ENCODE measurements at places on chromosomes 6 and 20. TPM values are rescaled to one million over a fixed set of nuclear protein-coding genes. Genes with fewer than 3 reads are reported as not detected.

The ORC3 gene
- total RNA-seq: 14.3 TPM

The HCK gene
- total RNA-seq: not detected

The AIG1 gene
- 31.6 TPM for total RNA-seq

The SLC25A27 gene
- total RNA-seq: 29.5 TPM

The CALHM5 gene
- total RNA-seq: under 0.01 TPM

The KDM1B gene
- 3.6 TPM for total RNA-seq

The HLA-G gene
- total RNA-seq: not detected

GRCh38 chr20:58938541-58938940 is 42.5 kb upstream of the NELFCD start:
- H3K27me3 ChIP-seq: no peaks in the 10 kb centered on the region

GRCh38 chr6:108737594-108738546 is 110.4 kb upstream of the ARMC2 start:
- H3K4me3 ChIP-seq: no peak overlapping the region
- DNase-seq: no peak
- H3K27ac ChIP-seq: no peak overlapping the region
- H3K4me1 ChIP-seq: peaks cover 23% of the 10 kb centered on the region

DNA sequence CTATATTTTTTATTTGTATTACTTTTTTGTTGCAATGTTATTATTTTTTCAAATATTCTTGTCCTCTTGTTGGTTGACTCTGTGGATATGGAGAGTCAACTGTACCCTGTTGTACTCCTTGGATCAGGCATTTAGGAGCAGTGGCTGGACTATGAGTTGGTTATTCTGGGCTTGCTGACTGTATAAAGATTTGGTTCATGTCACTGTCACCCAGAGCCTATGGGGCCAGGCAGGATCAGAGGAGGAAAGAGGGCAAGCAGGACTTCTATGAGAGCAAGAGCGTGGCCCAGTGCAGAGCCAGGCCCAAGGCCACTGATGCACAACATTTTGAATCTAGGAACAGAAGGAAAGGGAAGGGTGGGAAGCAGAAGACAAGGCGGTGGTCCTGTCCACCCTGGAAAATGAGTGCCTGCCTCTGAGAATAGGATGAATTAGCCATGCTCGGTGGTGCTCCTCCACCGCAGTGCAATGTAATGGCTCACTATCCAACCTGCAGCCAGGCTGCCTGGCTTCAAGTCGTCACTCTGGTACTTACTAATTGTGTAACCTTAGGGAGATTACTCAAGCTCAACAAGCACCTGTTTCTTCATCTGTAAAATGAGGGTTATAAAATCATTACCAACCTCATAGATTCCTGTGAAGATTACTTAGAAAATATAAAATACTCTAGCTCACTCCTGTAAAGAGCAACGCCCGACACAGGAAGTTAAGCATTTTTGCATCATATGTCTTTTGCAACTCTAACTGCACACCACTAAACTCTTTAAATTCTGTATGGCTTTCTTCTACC is 192.1 kb downstream of the KCNQ5 start:
- H3K27ac ChIP-seq: no peak overlapping the region
- no peaks in the 10 kb centered on the region for H3K4me1 ChIP-seq
- no peak overlapping the region for H3K4me3 ChIP-seq
- H3K27me3 ChIP-seq: no peaks in the 10 kb centered on the region

GRCh38 chr20:4886771-4887527 is 114.4 kb downstream of the SLC23A2 start:
- no peaks in the 10 kb centered on the region for H3K27me3 ChIP-seq
- no peak for DNase-seq
- no peak overlapping the region for H3K4me3 ChIP-seq
- no peak overlapping the region for H3K27ac ChIP-seq
- peaks cover 71% of the 10 kb centered on the region for H3K36me3 ChIP-seq
- H3K4me1 ChIP-seq: no peaks in the 10 kb centered on the region

- H3K4me1 ChIP-seq: peaks cover 33% of the 10 kb centered on the region
- no peaks in the 10 kb centered on the region for H3K36me3 ChIP-seq
- no peaks in the 10 kb centered on the region for H3K27me3 ChIP-seq
- peak overlapping the region; percentile 38 for H3K27ac ChIP-seq
Measured at GRCh38 chr20:36865861-36866149, 10.1 kb upstream of the TLDC2 start.

GRCh38 chr6:13194852-13195251 is 133.5 kb downstream of the TBC1D7 start:
- H3K27me3 ChIP-seq: no peaks in the 10 kb centered on the region
- H3K4me1 ChIP-seq: no peaks in the 10 kb centered on the region
- H3K4me3 ChIP-seq: no peak overlapping the region
- no peaks in the 10 kb centered on the region for H3K36me3 ChIP-seq

DNA sequence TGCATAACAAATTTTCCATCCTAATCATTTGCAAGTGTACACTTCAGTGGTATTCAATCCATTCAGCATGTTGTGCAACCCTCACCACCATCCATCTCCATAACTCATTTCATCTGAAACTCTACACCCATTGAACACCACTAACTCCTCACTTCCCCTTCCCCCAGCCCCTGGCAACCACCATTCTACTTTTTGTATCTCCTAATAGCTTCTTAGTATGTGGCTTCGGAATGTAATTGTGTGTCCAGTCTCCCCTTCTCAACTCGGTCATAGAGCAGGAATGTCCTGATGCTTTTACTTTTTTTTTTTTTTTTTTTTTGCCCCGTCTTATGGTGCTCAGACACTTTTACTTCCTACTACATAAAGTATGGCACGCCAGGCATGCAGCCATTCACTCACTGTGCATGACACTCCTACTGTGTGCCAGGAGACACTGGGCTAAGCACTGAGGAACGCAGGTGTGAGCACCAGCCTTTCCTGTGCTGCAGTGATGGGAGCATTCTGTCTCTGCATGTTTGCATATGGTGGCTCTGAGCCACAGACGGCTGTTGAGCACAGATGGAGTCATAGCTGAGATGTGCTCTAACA is 15.3 kb downstream of the HCK start:
- DNase-seq: no peak
- no peaks in the 10 kb centered on the region for H3K27me3 ChIP-seq
- H3K27ac ChIP-seq: no peak overlapping the region
- no peaks in the 10 kb centered on the region for H3K36me3 ChIP-seq
- no peak overlapping the region for H3K4me3 ChIP-seq

DNA sequence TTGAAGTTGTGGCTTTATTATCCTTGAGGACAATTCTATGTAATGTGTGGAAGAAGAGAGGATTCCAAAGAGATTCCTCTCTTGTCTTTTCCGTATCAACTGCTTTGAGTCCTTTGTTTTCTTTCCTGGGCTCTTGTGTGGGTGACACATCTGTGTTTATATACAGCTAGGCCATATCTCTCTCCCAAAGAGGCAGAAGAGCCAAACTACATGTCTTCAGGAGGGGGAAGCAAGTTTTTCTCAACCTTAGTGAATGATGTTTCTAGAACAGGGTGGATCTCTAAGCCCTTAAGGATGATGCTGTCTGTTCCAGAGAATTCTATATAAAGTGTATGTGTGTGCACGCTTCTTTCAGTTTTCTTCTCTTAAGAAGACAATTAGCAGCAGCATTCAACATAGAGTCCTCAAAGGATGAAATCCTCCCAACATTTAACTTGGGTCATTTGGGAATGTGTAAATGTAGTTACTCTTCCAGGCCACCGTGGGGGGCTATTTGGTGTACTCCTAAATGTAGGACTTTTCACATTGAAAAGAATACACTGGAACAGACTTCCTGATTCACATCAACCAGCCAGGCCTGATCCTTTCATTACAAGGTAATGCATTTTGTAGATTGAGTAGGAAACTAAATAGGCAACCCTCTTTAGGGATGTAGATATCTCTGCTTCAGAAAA is 92.8 kb upstream of the EEF1E1 start:
- peaks cover 7% of the 10 kb centered on the region for H3K27me3 ChIP-seq
- no peak overlapping the region for H3K27ac ChIP-seq
- H3K4me1 ChIP-seq: no peaks in the 10 kb centered on the region
- H3K4me3 ChIP-seq: no peak overlapping the region
- H3K36me3 ChIP-seq: no peaks in the 10 kb centered on the region

GRCh38 chr6:70270287-70271005 is 32.4 kb downstream of the COL9A1 start:
- no peak overlapping the region for H3K4me3 ChIP-seq
- H3K4me1 ChIP-seq: no peaks in the 10 kb centered on the region
- H3K27me3 ChIP-seq: no peaks in the 10 kb centered on the region
- no peaks in the 10 kb centered on the region for H3K36me3 ChIP-seq
- H3K27ac ChIP-seq: no peak overlapping the region

DNA sequence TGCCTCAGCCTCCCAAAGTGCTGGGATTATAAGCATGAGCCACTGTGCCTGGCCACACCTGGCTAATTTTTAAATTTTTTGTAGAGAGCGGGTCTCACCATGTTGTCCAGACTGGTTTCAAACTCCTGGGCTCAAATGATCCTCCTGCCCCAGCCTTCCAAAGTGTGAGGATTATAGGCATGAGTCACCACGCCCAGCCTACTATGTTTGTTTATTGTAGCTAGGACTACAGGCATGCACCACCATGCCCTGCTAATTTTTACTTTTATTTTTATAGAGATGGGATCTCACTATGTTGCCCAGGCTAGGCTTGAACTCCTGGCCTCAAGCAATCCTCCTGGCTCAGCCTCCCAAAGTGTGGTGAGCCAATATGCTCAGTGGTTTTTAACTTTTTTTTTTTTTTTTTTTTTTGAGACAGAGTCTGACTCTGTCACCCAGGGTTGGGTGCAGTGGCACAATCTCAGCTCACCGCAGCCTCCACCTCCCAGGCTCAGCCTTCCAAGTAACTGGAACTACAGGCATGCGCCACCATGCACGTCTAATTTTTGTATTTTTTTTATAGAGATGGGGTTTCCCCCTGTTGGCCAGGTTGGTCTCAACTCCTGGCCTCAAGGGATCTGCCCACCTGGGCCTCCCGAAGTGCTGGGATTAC is 12.0 kb upstream of the DDX43 start:
- no peaks in the 10 kb centered on the region for H3K4me1 ChIP-seq
- no peaks in the 10 kb centered on the region for H3K36me3 ChIP-seq
- H3K27me3 ChIP-seq: no peaks in the 10 kb centered on the region
- no peak for DNase-seq

GRCh38 chr6:104884867-104885517 is 25.3 kb upstream of the HACE1 start:
- no peak overlapping the region for H3K27ac ChIP-seq
- no peaks in the 10 kb centered on the region for H3K4me1 ChIP-seq
- no peaks in the 10 kb centered on the region for H3K27me3 ChIP-seq
- no peaks in the 10 kb centered on the region for H3K36me3 ChIP-seq
- DNase-seq: no peak
- no peak overlapping the region for H3K4me3 ChIP-seq

GRCh38 chr6:43951756-43952675 is 175.2 kb downstream of the MRPL14 start:
- DNase-seq: no peak
- peaks cover 12% of the 10 kb centered on the region for H3K27me3 ChIP-seq
- no peaks in the 10 kb centered on the region for H3K4me1 ChIP-seq
- no peak overlapping the region for H3K27ac ChIP-seq
- no peaks in the 10 kb centered on the region for H3K36me3 ChIP-seq
- H3K4me3 ChIP-seq: no peak overlapping the region

DNA sequence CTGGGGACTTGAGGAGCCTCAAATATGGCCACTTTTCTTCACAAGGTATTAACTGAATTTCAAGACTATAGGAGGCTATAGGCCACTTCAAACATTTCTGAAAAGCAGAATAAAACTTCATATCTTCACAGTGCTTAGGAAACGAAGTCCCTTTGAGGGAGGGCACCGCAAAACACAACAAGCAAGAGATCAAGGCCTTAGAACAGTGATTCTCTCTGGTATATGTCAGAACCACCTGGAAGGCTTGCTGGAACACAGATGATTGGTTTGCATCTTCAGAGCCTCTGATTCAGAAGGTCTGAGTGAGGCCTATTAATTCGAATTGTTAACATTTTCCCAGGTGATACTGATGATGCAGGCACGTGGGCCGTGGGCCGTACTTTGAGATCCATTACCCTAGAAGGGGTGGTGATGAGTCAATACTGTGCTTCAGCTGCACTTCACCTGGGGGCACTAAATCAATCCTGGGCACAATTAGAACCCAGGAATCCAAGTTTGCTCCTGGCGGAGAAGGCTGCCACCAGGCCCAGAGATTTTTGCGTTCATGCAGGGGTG is 10.7 kb downstream of the SUN5 start:
- DNase-seq: no peak
- no peak overlapping the region for H3K4me3 ChIP-seq
- no peak overlapping the region for H3K27ac ChIP-seq
- no peaks in the 10 kb centered on the region for H3K4me1 ChIP-seq
- H3K36me3 ChIP-seq: no peaks in the 10 kb centered on the region

GRCh38 chr6:53691252-53691651 is 25.7 kb upstream of the KLHL31 start:
- no peaks in the 10 kb centered on the region for H3K4me1 ChIP-seq
- DNase-seq: no peak
- no peak overlapping the region for H3K27ac ChIP-seq
- no peaks in the 10 kb centered on the region for H3K36me3 ChIP-seq

DNA sequence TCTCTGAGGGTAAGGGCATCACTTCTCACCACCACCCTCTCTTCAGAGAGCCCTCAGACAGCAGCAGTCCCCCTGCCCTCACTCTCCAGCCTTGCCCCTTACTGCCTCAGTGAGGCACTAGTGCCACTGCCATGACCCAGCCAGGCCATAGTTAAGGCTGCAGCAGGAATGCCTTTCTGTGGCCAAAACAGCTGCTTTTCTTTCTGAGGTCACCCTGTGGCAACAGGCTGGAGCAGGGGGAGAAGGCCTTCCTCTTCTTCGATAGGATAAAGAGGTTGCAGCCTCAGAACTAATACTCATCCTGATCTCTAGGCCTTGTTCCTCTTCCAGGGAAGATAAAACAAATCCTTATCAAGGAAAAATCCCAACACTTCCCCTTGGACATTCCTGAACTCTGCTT is 56.8 kb upstream of the ECI2 start:
- H3K27ac ChIP-seq: no peak overlapping the region
- H3K4me1 ChIP-seq: no peaks in the 10 kb centered on the region
- no peak overlapping the region for H3K4me3 ChIP-seq
- DNase-seq: no peak
- H3K27me3 ChIP-seq: no peaks in the 10 kb centered on the region

DNA sequence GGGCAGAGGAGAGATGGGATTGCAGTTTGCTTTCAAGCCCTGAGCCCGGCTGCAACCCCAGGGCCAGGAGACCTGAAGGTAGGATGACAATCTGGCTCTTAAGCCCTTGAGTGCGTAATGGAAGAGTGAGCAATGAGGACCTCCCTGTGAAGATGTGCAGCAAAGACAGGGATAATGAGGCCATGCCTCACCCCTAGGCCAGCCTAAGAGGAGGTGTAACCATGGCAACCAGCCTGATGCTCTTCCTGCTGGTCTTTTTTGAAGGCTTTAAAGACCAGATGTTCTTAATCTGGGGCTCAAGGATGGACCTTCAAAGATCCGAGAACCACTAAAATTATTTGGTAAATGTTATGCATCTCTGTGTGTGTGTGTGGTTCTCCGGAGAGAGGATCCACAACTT is 8.2 kb downstream of the ARHGAP40 start:
- H3K36me3 ChIP-seq: no peaks in the 10 kb centered on the region
- no peaks in the 10 kb centered on the region for H3K4me1 ChIP-seq
- no peaks in the 10 kb centered on the region for H3K27me3 ChIP-seq
- no peak for DNase-seq
- no peak overlapping the region for H3K27ac ChIP-seq

All from stomach (tissue), 19 donors.